ENCODE measurements at places on chromosomes 2 and 18.
A peak's percentile ranks its signal among the peaks of the same experiment; 100 is the strongest.

DNA sequence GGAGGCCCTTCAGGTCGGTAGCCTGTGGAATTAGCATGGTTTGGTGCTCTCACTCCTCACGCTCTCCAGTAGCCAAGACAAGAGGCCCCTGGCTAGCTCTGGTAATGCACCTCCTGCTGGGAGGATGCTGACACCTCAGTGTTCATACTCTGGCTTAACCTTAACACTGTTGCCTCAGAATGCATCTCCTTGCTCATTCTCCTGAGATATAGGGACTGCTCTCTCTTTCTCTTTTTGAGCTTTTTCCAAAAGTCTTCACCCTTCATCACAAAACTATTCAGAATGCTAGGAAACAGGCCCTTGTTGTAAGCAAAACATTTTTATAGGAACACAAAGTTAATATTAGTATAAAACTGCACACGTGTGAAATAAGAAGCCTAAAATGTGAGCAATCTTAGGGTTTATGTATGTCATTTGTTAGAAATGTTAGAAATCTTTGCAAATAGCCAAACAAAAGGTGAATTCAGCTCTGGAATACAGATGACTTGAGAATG, 17.3 kb upstream of the IMPA2 start:
- DNase-seq, result no peak

DNA sequence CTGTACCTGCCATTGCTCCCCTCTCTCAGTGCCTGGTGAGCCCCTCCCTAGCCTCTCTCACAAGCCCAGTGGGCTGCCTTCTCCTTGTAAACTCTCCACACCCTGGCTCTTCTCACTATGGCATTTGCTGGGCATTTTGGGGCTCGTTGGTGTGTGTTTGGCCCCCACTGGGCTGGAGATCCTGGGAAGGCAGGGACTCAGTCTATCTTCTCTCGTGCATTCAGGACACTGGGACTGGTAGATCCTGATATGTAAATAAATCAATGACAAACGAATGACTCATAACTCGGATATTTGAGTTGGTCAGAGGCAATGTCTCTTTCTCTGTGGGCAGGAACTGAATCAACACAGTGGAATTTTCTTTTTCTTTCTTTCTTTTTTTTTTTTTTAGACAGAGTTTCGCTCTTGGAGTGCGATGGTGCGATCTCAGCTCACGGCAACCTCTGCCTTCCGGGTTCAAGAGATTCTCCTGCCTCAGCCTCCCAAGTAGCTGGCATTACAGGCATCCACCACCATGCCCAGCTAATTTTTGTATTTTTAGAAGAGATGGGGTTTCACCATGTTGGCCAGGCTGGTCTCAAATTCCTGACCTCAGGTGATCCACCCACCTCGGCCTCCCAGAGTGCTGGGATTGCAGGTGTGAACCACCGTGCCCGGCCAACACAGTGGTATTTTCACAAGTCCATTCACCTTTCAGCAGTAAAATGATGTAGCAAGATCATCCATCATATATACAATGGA, 144.6 kb upstream of the SPRED2 start:
- no peak for DNase-seq

DNA sequence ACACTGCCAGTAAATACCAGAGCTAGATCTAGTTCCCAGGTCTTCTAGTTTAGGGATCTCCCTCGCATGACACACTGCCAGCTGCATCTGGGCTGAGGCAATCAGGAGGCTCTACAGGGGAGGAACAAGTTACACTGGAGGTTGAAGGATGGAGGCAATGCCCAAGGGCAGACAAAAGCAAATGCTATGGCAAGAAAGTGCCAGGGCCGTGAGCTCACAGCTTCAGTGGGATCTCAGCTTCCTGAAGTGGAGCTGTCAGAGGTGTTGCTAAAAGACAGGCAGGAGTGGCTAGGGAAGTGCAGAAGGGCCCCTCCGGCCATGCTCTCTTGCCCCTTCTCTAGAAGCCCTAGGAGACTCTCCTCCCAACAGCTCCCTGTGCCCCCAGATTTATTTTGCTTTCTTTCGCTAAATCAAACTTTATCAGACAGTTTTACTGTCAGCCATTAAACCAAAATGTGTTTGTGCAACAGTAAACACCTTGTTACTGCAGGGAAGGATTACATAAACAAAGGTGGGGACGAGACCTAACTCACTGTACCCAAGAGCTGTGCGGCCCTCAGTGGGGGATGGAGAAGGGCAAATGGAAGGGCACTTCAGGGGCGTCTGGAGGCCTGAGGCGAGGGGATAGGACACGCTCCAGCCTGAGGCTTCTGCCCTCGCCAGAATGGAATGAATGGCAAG, 39.4 kb upstream of the PKDCC start:
- DNase-seq, result no peak

GRCh38 chr2:15127301-15127700, 433.8 kb downstream of the NBAS start:
- no peak for DNase-seq

- DNase-seq, result no peak
Measured at GRCh38 chr18:79402977-79403722, 7.4 kb downstream of the NFATC1 start.

DNA sequence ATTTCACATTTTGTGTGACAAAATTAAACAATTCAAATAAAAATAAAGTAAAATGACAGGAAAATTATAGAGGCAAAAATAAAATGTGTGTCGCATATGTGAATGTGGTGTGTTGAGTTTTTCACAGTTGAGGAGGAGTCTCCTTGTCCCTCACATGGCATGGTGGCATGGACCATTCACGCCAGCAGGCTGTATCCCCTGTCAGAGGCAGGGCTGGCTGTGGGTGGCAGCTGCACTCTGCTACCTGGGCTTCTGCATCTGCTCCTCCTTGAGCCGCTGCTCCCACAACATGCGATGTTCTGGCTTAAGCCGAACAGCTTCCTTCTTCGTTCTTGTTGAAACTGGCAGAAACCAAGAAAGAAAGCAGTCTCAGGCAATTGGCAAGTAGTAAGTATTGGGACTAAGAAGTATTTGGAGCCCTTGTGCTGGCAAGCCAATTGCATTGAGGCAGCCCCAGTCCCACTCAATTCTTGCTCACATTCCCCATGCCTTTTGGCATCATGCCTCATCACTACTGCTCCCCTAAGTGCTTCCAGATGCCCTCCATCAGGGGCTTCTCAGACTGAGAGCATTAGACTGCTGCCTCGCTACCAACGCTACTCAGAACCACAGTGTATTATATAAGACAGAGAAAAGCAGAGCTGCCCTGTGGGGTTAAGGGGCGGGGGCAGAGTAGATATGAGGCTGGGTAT, 177.9 kb upstream of the NABP1 start:
- DNase-seq, result no peak

- DNase-seq, result peak; percentile 12
Measured at GRCh38 chr2:41782306-41783158, 265.3 kb upstream of the PKDCC start.
